ENCODE measurements at places on chromosomes 4 and X. TPM values are rescaled to one million over a fixed set of nuclear protein-coding genes. Genes with fewer than 3 reads are reported as not detected.

DNA sequence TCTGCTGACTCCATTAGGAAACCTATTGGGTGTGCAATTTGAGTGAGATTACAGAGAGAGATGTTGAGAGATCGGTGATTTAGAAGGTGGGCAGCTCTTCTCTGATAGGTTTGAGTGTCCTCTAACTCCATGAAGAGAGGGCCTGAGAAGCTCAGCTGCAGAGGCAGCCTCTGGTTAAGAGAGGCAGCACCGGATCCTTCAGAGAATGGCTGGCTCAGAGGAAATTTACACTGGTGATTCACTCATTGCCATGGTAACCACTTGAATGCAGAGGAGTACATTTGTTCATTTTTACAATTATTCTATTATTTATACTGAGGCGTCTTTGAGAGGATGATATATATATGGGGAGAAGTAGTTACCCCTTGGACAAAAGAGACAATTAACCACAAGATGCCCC lies 171.7 kb downstream of the PDGFRA start:
- no peak overlapping the region for H3K27ac ChIP-seq
- no peaks in the 10 kb centered on the region for H3K36me3 ChIP-seq
- H3K4me1 ChIP-seq = no peaks in the 10 kb centered on the region
- H3K27me3 ChIP-seq = no peaks in the 10 kb centered on the region
- no peak for DNase-seq

DNA sequence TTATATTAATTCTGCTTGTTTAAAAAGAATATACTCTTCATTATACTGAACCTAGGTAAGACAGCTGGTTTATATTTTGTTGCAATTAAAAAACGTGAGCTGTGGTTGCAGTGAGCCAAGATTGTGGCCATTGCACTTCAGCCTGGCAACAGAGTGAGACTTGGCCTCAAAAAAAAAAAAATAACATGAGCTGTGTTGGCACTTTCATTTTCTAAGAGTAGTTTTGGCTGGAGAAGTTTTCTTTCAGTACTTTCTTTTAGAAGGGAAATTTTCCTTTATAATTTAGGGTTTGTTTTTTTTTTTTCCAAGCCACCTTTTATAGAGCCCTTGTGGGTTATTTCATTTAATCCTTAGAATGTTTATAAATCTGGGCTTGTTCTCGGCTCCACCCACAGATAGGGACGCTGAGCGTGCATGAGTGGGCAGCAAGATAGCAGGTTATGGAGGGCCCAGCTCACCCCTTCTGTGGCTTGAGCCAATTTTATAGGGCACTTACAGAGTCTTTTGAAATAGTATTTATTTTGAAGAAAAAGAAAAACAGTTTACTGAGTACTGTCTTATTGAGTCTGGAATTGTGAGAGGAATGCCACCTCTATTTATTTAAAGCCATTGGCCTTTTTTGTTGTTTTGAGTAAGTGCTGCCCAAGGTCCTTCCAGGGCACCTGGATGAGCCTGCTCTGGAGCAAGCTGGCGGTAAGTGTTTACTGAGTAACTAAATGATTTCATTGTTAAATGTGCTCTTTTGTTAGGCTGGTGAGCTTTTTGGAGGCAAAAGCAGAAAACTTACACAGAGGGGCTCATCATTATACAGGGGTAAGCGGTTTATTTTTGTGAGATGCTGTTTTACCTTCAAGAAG lies 60.9 kb downstream of the HTT start:
- H3K36me3 ChIP-seq = peaks cover 48% of the 10 kb centered on the region
- DNase-seq = no peak
- H3K27ac ChIP-seq = no peak overlapping the region
- no peaks in the 10 kb centered on the region for H3K4me1 ChIP-seq
- H3K4me3 ChIP-seq = no peak overlapping the region
- H3K27me3 ChIP-seq = no peaks in the 10 kb centered on the region

FLNA gene
- 89.6 TPM for total RNA-seq

GUF1 gene
- 20.5 TPM for total RNA-seq

- no peaks in the 10 kb centered on the region for H3K36me3 ChIP-seq
- no peaks in the 10 kb centered on the region for H3K4me1 ChIP-seq
- H3K4me3 ChIP-seq = no peak overlapping the region
- H3K27ac ChIP-seq = no peak overlapping the region
These were observed 543.1 kb downstream of the GBA3 start for GRCh38 chr4:23235628-23236390.

DNA sequence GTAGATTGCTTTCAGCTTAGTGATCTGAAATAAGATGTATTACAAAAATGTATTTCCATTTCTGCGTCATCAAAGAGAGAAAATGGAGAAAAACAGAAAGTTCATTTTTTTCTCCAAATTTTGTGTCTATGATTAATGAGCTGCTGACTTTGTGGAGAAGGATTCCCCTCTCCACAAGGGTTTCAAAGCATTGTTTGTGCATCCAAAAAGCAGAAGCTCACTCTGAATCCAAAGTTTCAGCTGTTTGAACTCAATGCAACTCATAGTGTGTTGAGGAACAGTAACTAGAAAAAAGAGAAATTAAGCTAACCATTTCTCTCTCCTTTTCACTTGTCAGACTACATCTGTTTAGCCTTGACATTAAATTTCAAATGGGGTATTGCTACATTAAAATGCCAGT lies 62.9 kb upstream of the SLC7A11 start:
- H3K4me1 ChIP-seq = peaks cover 5% of the 10 kb centered on the region
- no peaks in the 10 kb centered on the region for H3K27me3 ChIP-seq
- no peak overlapping the region for H3K27ac ChIP-seq
- no peaks in the 10 kb centered on the region for H3K36me3 ChIP-seq
- no peak overlapping the region for H3K4me3 ChIP-seq

KLB gene
- total RNA-seq = not detected

Measured in Karpas-422 (cell line).